ENCODE measurements at places on chromosomes 7 and 10.

GRCh38 chr10:50540826-50541122 is 83.0 kb downstream of the SGMS1 start:
- no peak for DNase-seq

- DNase-seq, result no peak
Measured at GRCh38 chr7:77532247-77532646, 4.8 kb upstream of the PTPN12 start.

GRCh38 chr7:154917808-154918160 is 85.1 kb downstream of the PAXIP1 start:
- no peak for DNase-seq

GRCh38 chr10:121910673-121911420 is 17.0 kb downstream of the ATE1 start:
- DNase-seq, result no peak

Data from stimulated activated CD4-positive, alpha-beta T cell treated with anti-CD3 and anti-CD28 coated beads, Interleukin-12 subunit alpha, Interleukin-12 subunit beta, amount 100 ng/mL, for 24 hours (primary cell).